WERI-Rb-1 (cell line): ENCODE measurements at places on chromosomes 5 and 9.

- no peak for DNase-seq
Observed at GRCh38 chr5:169550227-169550626, 33.3 kb upstream of the SPDL1 start.

GRCh38 chr9:95091601-95092261, 225.8 kb downstream of the FANCC start:
- DNase-seq: no peak

DNA sequence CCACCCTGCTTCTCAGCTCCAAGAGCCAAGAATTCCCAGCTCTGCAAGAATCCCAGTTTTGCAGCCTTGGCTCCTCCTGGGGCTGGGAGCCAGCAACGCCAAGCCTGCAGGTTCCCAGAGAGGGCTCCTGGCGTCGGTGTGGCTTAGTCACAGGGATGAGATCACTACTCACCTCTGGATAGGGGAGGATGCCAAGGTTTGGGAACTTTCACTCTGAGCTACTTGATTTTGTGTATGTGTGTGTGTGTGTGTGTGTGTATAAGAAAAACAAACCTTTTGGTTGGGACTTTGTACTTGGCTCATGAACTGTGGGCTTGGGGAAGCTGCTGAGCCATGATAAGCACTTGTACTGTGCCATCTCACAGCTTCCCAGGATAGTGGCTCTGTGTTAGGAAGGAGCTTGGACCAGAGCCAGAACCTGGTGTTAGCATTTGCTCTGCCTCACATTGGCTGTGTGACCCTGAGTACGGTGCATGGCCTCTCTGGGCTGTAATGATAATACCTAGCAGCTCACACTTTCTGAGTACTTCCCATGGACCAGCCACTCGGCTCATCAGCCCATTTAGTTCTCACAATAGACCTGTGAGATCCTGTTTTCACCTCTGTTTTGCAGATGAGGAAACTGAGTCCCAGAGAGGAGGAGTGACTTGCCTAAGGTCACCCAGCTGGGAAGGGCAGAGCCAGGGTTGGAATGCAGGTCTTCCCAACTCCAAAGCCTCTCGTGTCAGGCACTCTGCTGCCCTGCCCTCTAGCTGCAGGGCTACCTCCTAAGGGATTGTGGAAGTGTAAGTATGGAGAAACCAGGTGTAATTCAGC, 41.4 kb upstream of the DAB2IP start:
- no peak for DNase-seq

DNA sequence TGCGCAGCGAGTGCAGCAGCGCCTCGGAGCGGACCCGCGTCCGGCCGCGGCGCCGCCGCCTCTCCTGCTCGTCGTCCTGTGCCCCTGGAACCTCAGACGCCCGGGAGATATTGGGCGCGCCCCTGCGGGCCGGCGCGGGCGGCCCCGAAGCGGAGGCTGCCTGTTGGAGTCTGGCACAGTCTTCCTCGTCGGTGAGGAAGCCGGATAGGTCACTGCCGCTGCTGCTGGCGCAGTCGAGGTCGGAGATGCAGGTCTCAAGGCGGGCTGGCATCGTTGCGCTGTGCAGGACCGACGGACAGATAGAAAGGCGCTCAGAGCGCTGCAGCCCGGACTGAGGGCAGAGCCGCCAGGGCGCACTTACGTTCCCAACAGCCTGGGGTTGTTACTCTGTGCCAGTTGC, 344 bp downstream of the NEUROG1 start:
- no peak for DNase-seq

GRCh38 chr9:129309906-129310305, 131.8 kb upstream of the IER5L start:
- peak; percentile 6 for DNase-seq

DNA sequence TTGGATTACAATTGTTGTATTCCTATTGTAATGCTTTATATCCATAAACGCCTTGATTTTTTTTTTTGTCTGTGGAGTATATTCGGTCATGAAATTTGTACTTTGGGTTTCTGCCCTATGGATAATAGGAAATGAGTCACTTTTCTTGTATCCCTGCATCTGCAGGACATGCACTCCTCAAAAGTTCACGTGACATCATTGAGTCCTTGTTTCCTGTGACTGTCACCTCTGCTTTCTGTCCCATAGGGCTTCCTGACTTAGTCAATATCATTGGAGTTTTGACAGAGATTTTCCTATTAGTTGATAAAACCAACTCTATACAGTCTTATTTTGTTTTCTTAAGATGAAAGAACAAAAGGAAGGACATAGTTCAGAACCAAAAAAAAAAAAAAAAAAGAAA, 356.3 kb downstream of the MAT2B start:
- DNase-seq: no peak

DNA sequence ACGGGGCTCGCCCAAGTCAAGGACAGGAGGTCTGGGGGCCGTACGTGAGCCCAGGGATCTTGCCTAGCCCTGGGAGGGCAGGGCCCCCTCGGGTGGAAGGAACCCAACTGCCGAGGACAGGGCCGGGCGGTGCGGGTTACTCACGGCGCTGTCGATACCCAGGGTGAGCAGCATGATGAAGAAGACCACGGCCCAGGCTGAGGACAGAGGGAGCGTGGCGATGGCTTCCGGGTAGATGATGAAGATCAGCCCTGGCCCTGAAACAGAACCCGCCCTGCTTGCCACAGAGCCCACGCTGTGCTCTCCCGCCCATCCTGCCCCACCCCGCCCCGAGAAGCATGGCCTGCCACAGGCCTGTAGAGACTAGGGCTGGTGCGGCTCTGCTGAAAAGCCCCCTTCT, 34.1 kb downstream of the SLC6A3 start:
- no peak for DNase-seq

GRCh38 chr5:146283344-146283761, 55.3 kb upstream of the POU4F3 start:
- DNase-seq: no peak

DNA sequence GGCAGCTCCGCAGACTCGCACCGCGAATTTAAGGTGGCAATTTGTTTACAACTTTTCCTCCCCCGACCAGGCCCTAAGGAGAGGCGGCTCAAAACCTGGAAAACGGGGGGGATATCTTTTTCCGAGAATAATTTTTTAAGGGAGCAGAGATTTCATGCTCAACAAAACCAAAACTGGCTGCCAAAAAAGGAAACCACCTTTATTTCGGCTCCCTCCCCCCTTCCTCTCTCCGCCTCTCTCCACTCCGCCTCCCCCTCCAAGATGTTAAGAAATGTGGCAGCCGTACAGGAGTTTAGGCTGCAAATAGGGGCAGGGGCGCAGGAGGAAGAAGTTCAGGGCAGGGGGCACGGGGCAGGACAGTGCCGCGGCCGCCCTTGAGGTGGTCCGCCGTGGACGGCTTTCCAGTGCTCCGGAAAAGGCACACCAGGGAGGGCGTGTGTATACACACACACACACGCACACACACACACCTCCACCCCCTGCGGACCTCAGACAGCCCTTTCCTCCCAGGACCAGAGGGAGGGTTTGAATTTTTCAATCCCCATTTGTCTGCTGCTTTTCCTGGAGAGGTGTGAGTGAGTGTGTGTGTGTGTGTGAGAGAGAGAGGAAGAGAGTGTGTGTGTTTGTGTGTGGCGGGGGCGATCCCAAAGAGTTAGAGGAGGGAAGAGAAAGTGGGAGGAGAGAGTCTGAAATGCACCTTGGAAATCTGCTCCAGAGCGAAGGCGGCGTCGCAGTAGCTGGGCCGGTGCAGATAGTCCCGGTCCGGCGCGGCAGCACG, 9.1 kb downstream of the PTCH1 start:
- DNase-seq: peak; percentile 58

DNA sequence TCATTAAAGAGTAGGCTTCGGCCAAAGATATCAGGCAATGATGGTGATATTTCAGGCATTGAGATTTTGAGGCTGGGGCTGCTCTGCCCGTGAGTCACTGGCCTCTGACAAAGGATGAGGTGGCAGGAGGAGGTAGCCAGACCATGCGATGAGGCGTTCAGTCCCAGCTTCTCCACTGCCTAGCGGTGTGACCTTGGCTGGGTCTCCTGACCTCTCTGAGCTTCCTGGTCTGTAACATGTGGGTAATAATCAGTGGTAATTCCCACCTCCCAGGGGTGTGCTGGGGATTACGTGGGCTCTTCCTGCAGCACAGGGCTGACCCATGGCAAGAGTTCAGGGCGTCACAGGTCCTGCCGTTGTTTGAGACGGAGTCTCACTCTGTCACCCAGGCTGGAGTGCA, 73.2 kb upstream of the RAPGEF1 start:
- no peak for DNase-seq

DNA sequence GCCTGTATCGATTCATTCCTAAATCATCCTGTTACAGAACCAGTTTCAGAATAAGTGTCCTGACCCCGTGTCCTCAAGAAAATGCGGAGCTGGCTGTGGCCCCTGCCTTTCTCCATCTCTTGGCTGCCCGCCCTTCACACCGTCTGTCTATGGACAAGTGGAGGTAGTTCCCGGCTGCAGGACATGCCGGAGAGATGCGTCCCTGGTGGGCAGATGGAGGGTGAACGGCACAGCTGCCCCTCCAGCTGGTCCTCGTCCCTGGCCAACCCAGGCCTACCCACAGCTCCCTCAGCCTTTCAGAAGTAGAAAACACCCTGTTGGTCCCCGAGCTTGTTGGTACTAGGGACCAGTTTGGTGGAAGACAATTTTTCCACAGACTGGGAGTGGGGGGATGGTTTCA, 14.8 kb upstream of the EXOC3 start:
- no peak for DNase-seq

- DNase-seq: no peak
Observed at GRCh38 chr9:110443146-110443865, 105.6 kb upstream of the TXNDC8 start.

- DNase-seq: no peak
Observed at GRCh38 chr9:93949073-93949693, 6.0 kb downstream of the BARX1 start.

- no peak for DNase-seq
Observed at GRCh38 chr5:25500635-25501034, 855.9 kb upstream of the CDH10 start.

DNA sequence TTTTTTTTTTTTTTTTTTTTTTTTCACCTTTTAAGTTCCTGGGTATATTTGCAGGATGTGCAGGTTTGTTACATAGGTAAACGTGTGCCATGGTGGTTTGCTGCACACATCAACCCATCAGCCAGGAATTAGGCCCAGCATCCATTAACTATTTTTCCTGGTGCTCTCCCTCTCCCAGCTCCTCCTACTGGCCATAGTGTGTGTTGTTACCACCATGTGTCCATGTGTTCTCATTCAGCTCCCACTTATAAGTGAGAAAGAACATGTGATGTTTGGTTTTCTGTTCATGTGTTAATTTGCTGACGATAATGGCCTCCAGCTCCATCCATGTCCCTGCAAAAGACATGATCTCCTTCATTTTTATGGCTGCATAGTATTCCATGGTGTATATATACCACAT, 350.5 kb downstream of the MAN2A1 start:
- no peak for DNase-seq
